Osteocyte (in vitro differentiated cells): ENCODE measurements at places on chromosomes 2 and 18. TPM values are rescaled to one million over a fixed set of nuclear protein-coding genes. Genes with fewer than 3 reads are reported as not detected.

GRCh38 chr18:75135158-75135725, 73.7 kb downstream of the PTGR3 start:
- H3K4me1 ChIP-seq: peaks cover 17% of the 10 kb centered on the region
- H3K27ac ChIP-seq: no peak overlapping the region
- H3K4me3 ChIP-seq: no peak overlapping the region
- DNase-seq: peak; percentile 68
- no peaks in the 10 kb centered on the region for H3K36me3 ChIP-seq
- H3K27me3 ChIP-seq: peaks cover 11% of the 10 kb centered on the region

GRCh38 chr2:79393806-79394484, 118.9 kb upstream of the CTNNA2 start:
- H3K4me1 ChIP-seq: no peaks in the 10 kb centered on the region
- no peaks in the 10 kb centered on the region for H3K36me3 ChIP-seq
- no peak for DNase-seq
- H3K27me3 ChIP-seq: no peaks in the 10 kb centered on the region

GRCh38 chr2:163667064-163667887, 68.5 kb downstream of the FIGN start:
- peak overlapping the region; percentile 80 for H3K27ac ChIP-seq
- H3K27me3 ChIP-seq: no peaks in the 10 kb centered on the region
- H3K36me3 ChIP-seq: peaks cover 29% of the 10 kb centered on the region

- no peak overlapping the region for H3K27ac ChIP-seq
- H3K4me1 ChIP-seq: no peaks in the 10 kb centered on the region
- no peak overlapping the region for H3K4me3 ChIP-seq
- DNase-seq: no peak
- H3K36me3 ChIP-seq: no peaks in the 10 kb centered on the region
- H3K27me3 ChIP-seq: peaks cover 11% of the 10 kb centered on the region
These were observed 52.2 kb upstream of the KCNH7 start for GRCh38 chr2:162890690-162891311.

- peaks cover 2% of the 10 kb centered on the region for H3K36me3 ChIP-seq
- H3K4me1 ChIP-seq: peaks cover 14% of the 10 kb centered on the region
- H3K27ac ChIP-seq: peak overlapping the region; percentile 80
These were observed 1.1 kb downstream of the CHN1 start for GRCh38 chr2:175003875-175004729.

DNA sequence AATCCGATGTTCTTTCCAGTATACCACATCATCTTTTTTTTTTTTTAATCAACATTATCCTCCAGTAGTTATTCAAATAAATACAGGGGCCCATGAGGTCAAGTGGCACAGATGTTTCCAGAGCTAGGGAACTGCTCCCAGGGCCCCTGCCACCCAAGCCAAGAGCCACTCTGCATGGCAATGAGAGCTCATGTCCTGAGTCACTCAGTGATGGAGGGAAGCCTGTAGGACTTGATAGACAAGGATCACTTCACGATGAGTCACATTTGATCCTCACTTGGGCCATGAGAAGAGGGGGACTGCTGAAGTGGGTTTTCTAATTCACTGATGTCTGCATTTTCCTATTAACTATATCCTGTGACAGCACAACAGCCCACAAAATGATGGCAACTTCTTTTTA, 127.0 kb upstream of the PKDCC start:
- H3K27ac ChIP-seq: no peak overlapping the region
- H3K4me3 ChIP-seq: no peak overlapping the region
- H3K4me1 ChIP-seq: peaks cover 4% of the 10 kb centered on the region
- no peaks in the 10 kb centered on the region for H3K36me3 ChIP-seq
- DNase-seq: no peak
- H3K27me3 ChIP-seq: no peaks in the 10 kb centered on the region

DNA sequence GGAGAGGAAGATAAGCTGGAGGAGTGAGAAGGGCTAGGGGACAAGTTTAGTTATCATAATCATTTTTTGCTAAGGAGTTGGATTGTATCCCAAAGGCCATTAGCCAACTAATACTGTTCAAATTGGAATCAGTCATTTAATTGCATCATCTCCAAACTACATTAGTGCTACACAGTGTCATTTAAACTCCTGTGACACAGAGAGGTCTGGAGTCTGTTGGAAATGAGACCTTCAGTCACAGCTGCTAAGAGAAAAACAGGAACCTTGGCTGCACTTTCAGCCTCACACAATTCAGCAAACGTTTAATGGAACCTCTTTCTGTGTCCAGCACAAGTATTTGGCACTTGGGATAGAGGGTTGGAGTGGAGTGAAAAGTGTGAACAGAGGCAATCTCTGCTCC, 175.5 kb upstream of the MGAT5 start:
- no peak overlapping the region for H3K27ac ChIP-seq
- H3K36me3 ChIP-seq: no peaks in the 10 kb centered on the region
- peaks cover 28% of the 10 kb centered on the region for H3K27me3 ChIP-seq
- H3K4me3 ChIP-seq: no peak overlapping the region
- no peak for DNase-seq

DNA sequence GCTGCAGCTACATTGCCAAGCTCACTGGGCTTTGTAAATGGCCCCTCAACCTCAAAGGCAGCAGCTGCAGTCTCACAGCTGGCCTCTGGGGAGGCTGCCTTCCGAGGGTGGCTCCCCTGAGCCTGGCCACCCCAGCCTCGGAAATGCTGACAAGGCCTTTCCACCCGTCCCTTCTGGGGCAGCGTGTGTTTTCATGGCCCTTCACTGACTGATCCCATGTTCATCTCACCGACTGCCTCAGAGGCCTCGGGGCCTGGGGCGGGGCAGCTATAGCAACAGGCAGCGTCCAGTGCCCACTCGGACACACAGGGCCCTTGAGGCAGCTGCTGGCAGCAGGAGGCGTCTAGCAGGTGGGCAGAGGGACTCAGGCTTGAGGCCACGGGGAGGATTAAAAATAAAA, 149.7 kb downstream of the GLI2 start:
- peaks cover 29% of the 10 kb centered on the region for H3K4me1 ChIP-seq
- H3K4me3 ChIP-seq: no peak overlapping the region
- no peaks in the 10 kb centered on the region for H3K27me3 ChIP-seq
- no peak for DNase-seq

- DNase-seq: no peak
- peaks cover 19% of the 10 kb centered on the region for H3K36me3 ChIP-seq
- no peak overlapping the region for H3K4me3 ChIP-seq
- H3K4me1 ChIP-seq: peaks cover 5% of the 10 kb centered on the region
- no peak overlapping the region for H3K27ac ChIP-seq
These were observed 61.1 kb upstream of the ACYP2 start for GRCh38 chr2:54054271-54054670.

- H3K27ac ChIP-seq: no peak overlapping the region
- H3K4me1 ChIP-seq: peaks cover 30% of the 10 kb centered on the region
- no peaks in the 10 kb centered on the region for H3K27me3 ChIP-seq
- no peaks in the 10 kb centered on the region for H3K36me3 ChIP-seq
- no peak overlapping the region for H3K4me3 ChIP-seq
These were observed 198.8 kb upstream of the TCF4 start for GRCh38 chr18:55786651-55787272.

GRCh38 chr18:57466745-57467409, 31.7 kb downstream of the ONECUT2 start:
- H3K36me3 ChIP-seq: no peaks in the 10 kb centered on the region
- no peak overlapping the region for H3K4me3 ChIP-seq
- DNase-seq: no peak
- H3K27ac ChIP-seq: no peak overlapping the region

- DNase-seq: no peak
- no peak overlapping the region for H3K4me3 ChIP-seq
- H3K4me1 ChIP-seq: no peaks in the 10 kb centered on the region
- H3K27me3 ChIP-seq: peaks cover 68% of the 10 kb centered on the region
- H3K27ac ChIP-seq: no peak overlapping the region
These were observed 8.8 kb downstream of the GPR55 start for GRCh38 chr2:230916218-230916617.

GRCh38 chr2:23546913-23547312, 161.9 kb downstream of the KLHL29 start:
- no peak for DNase-seq
- H3K4me3 ChIP-seq: no peak overlapping the region
- peaks cover 2% of the 10 kb centered on the region for H3K36me3 ChIP-seq
- H3K4me1 ChIP-seq: peaks cover 66% of the 10 kb centered on the region
- H3K27ac ChIP-seq: no peak overlapping the region

- H3K27ac ChIP-seq: no peak overlapping the region
- H3K4me3 ChIP-seq: no peak overlapping the region
- DNase-seq: no peak
- H3K27me3 ChIP-seq: no peaks in the 10 kb centered on the region
These were observed 29.4 kb downstream of the MAIP1 start for GRCh38 chr2:199984755-199985154.

DNA sequence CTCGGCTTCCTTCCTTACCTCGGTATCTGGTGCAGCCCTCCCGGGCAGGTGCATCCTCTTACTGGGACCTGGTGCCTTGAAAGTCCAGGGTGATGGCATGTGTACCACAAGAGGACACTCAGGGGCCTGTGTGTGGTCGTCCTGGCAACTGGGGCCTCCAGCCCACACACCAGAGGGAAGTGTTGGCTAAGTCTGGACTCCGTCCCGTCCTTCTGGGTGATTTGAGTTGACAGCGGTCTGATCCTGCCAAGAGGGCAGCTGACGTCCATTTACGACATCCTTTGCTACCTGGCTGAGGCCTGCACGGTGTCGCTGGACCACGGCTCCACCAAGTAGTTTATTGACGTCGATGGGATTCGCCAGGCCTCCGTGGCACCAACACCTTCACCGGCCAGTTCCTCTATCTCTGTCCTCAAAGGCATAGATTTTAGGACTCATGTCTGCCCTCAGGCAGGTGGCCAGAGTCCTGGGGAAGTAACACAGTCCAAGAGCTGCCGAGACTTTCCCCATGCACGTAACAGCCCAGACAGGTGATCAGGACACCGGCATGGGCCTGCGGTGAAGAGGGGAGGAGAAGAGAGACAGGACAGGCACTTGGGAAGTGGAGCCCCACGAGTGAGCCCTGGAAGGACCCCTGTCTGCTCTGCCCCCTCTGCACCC, 186.0 kb upstream of the HDAC4 start:
- no peak overlapping the region for H3K4me3 ChIP-seq
- H3K27me3 ChIP-seq: no peaks in the 10 kb centered on the region
- no peak for DNase-seq
- no peaks in the 10 kb centered on the region for H3K4me1 ChIP-seq
- H3K36me3 ChIP-seq: no peaks in the 10 kb centered on the region

DNA sequence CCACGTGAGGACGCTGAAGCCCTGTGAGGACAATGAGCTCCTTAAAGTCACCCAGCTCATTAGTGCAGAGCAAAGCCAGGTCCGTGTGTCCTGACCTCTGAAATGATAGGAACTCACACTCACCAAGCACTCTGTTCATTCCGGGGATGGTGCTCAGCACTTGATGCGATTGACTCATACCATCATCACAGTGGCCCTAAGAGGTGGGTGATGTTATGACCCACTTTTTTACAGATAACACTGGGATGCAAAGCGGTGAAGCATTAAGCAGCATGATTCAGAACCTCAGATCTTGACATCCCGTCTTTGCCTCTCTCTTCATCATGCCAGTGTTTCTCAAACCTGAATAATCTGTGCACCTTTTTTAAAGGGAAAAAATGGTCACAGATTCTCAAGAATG, 234.8 kb downstream of the ALPK2 start:
- no peak for DNase-seq
- H3K4me1 ChIP-seq: peaks cover 5% of the 10 kb centered on the region
- H3K36me3 ChIP-seq: peaks cover 33% of the 10 kb centered on the region
- no peaks in the 10 kb centered on the region for H3K27me3 ChIP-seq

- no peak overlapping the region for H3K4me3 ChIP-seq
- H3K27ac ChIP-seq: no peak overlapping the region
- H3K36me3 ChIP-seq: no peaks in the 10 kb centered on the region
- DNase-seq: no peak
- H3K27me3 ChIP-seq: no peaks in the 10 kb centered on the region
These were observed 256.8 kb upstream of the ZEB2 start for GRCh38 chr2:144776766-144777165.

GRCh38 chr18:56709463-56709862, 58.3 kb downstream of the WDR7 start:
- DNase-seq: no peak
- H3K27me3 ChIP-seq: no peaks in the 10 kb centered on the region
- H3K36me3 ChIP-seq: peaks cover 7% of the 10 kb centered on the region
- H3K4me1 ChIP-seq: peaks cover 7% of the 10 kb centered on the region

- H3K27me3 ChIP-seq: peaks cover 3% of the 10 kb centered on the region
- H3K4me1 ChIP-seq: no peaks in the 10 kb centered on the region
These were observed 74.3 kb downstream of the LYPD1 start for GRCh38 chr2:132595693-132596092.

DNA sequence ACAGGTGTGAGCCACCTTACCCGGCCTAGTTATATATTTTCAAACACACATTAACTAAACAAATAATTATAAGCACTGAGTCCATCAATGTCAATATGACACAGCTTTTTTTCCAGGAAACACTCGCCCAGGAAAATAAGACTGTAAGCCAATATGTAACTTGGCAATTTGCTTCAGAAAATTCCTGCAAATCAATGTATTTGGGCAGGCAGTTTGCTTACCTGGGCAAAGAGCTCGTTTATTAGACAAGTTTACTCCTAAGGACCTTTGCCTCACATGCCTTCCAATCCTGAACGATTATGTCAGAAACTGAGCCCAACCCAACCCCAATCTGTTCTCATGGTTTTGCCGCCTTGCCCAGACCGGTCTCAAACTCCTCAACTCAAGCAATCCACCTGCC, 34.7 kb upstream of the NDUFV2 start:
- no peaks in the 10 kb centered on the region for H3K27me3 ChIP-seq
- no peak overlapping the region for H3K4me3 ChIP-seq
- H3K36me3 ChIP-seq: no peaks in the 10 kb centered on the region
- no peak for DNase-seq
- H3K27ac ChIP-seq: no peak overlapping the region
- peaks cover 6% of the 10 kb centered on the region for H3K4me1 ChIP-seq

ICOS gene
- total RNA-seq: not detected in 2 replicates

COL4A3 gene
- 0.32 and 0.57 TPM in 2 replicates for total RNA-seq

CTLA4 gene
- not detected in 2 replicates for total RNA-seq

SH3RF3 gene
- 79.4 and 84.4 TPM in 2 replicates for total RNA-seq

DYSF gene
- total RNA-seq: 68.8 and 72.0 TPM in 2 replicates

AQP4 gene
- not detected in 2 replicates for total RNA-seq

CNGA3 gene
- not detected in 2 replicates for total RNA-seq

DNMT3A gene
- 80.2 and 85.2 TPM in 2 replicates for total RNA-seq

MAPK4 gene
- total RNA-seq: not detected in 2 replicates

TEKT4 gene
- total RNA-seq: not detected in 2 replicates

CREG2 gene
- not detected in 2 replicates for total RNA-seq

MC5R gene
- not detected in 2 replicates for total RNA-seq

ZBTB7C gene
- total RNA-seq: 0.11 and 0.16 TPM in 2 replicates
